Stimulated activated CD4-positive, alpha-beta T cell treated with anti-CD3 and anti-CD28 coated beads, TNF-alpha, amount 100 ng/mL, for 48 hours (primary cell): ENCODE measurements at places on chromosomes 4 and X.

- no peak for DNase-seq
Measured at GRCh38 chr4:170087163-170087700, 2.5 kb downstream of the AADAT start.

DNA sequence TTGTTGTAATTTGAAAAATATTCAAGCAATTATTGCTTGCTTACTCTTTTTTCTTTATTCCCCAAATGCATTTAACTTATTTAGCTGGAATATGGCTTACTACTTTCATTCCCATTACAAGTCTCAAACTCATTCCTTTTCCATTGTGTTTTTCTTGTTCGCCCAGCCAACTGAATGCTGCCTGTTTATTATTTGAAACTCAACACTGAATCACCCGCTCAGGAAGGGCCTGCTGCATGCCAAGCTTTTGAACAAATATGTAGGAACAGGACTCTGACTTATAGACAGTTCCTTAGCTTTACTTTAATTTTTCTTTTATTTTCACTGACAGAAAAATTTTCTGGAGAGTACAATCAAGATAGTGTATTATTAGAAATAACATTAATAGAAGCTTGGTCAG lies 12.9 kb downstream of the PCDH18 start:
- no peak for DNase-seq

GRCh38 chr4:5024673-5025072 lies 5.4 kb upstream of the CYTL1 start:
- DNase-seq = no peak

- DNase-seq = no peak
Measured at GRCh38 chr4:119100655-119101054, 35.0 kb upstream of the MYOZ2 start.

DNA sequence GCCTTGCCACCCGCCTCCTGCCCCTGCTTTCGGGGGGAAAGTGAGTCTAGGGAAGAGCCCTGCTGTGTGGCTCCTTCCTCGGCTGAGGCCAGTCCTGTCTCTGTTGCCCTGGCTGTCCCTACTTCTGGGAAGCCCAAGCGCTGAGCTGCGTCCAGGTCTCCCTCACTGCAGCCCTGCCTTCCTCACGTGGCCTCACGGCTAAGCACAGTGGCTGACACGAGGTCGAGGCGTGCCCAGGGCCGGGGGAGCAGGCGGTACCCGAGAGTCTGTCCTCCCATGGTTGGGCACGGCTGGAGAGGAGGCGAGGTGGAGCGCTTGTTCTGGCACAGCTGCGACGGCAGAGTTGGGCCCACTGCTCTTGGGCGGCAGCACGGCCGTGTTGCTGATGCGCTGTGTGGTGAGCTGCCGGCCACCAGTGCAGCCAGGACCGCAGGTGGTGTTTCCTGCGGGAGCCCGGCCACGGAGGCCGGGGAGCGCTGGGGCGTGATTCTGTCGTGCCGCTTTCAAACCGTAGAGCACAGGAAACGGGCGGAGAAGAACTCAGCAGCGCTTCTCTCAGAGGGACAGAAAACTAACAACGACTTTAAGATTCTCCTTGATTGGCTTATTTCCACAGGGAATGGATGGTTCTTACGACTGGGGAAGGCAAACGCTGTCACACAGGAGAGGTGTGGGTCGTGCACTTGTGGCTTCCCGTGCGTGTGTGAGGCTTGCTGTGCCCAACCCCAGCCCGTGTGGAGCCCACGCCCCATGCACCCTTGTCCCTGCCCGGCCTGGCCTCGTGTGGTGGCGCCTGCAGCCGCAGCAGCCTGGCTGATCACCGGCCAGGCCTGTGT lies 21.3 kb downstream of the MAEA start:
- DNase-seq = no peak

- DNase-seq = no peak
Measured at GRCh38 chrX:34585561-34585960, 71.5 kb downstream of the TMEM47 start.

- no peak for DNase-seq
Measured at GRCh38 chr4:26020083-26020668, 106.2 kb downstream of the SMIM20 start.
